ENCODE measurements at places on chromosomes 3 and 15.

GRCh38 chr3:133833880-133834620, 28.4 kb downstream of the SRPRB start:
- H3K4me1 ChIP-seq: no peaks in the 10 kb centered on the region
- no peak for DNase-seq
- H3K36me3 ChIP-seq: no peaks in the 10 kb centered on the region

GRCh38 chr3:16056217-16056616, 118.3 kb upstream of the GALNT15 start:
- H3K4me1 ChIP-seq: peaks cover 5% of the 10 kb centered on the region
- no peaks in the 10 kb centered on the region for H3K27me3 ChIP-seq
- H3K36me3 ChIP-seq: no peaks in the 10 kb centered on the region
- H3K4me3 ChIP-seq: no peak overlapping the region
- DNase-seq: no peak

DNA sequence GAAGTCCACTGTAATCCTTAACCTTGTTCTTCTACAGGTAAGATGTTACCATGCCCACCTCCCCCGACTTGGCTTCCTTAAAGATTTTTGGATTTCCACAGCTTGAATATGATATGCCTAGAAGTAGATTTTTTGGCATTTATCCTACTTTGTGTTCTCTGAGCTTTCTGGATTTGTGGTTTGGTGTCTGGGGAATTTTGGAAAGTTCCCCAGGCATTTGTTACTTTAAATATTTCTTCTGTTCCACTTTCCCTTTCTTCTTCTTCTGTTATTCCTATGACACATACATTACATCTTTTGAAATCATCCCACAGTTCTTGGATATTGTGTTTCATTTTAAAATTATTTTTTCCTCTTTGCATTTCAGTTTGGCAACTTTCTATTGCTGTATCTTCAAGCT, 122.1 kb upstream of the TMEM108 start:
- H3K27ac ChIP-seq: no peak overlapping the region
- no peak overlapping the region for H3K4me3 ChIP-seq
- no peaks in the 10 kb centered on the region for H3K27me3 ChIP-seq
- H3K36me3 ChIP-seq: no peaks in the 10 kb centered on the region

- DNase-seq: no peak
- H3K4me3 ChIP-seq: no peak overlapping the region
- H3K27me3 ChIP-seq: no peaks in the 10 kb centered on the region
- no peak overlapping the region for H3K27ac ChIP-seq
- H3K36me3 ChIP-seq: no peaks in the 10 kb centered on the region
Measured at GRCh38 chr3:34107669-34108068, 309.2 kb downstream of the PDCD6IP start.

DNA sequence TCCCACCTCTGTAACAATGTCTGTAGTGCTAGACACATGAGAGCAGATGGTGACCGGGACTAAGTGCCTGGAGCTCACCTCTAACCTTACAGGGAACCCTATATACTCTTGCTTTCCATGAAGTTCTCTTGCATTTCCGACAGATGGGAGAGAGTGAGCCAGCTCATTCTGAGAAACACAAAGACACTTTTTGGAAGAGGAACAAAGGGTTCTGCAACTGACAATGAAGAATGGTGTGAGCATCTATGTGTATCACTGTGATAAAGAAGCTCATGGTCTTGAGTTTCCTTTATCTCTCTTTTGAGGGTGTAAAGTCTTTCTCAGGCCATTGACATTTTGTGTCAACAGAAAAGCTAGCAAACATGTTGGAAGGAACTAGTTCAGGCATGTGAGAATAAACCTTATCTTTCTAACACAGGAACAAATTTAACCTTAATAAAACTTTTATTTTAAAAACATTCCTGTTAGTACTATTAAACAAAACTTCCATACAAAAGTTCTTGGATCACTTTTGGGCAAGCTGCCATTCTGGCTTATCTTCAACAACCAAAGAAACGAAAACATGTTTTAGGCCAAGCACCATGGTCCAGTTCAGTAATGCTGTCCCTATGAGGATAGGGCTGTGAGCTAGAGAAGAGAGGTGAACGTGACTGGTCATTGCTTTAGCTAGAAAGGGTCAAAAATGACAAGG, 142.7 kb downstream of the THRB start:
- peak; percentile 52 for DNase-seq
- H3K4me3 ChIP-seq: no peak overlapping the region
- H3K36me3 ChIP-seq: no peaks in the 10 kb centered on the region
- H3K4me1 ChIP-seq: peaks cover 13% of the 10 kb centered on the region
- H3K27ac ChIP-seq: peak overlapping the region; percentile 94
